ENCODE measurements at places on chromosomes 16 and 17. TPM values are rescaled to one million over a fixed set of nuclear protein-coding genes. Genes with fewer than 3 reads are reported as not detected.

DNA sequence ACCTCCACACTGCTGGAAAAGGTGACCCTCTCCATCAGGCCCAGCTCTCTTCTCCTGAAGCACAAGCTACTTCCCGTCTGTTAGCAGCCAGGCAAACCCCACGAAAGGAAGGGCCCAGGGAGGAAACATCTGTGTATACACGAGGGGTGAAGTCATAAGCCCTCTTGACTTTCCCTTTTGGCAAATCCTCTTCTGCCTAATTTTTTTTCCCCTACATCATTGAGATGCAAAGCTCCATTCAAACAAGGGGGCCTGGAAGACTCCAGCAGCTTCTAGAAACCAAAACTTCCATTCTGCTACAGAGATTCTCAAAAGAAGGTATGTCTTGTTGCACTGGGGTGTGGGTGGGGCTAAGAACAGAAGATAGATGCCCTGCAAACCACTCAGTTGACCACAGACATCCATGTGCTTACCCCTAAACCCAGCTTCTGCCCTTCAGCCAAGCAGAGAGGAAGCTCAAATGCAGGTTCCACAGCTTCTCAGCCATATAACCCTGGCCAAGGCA lies 145.6 kb upstream of the RCVRN start:
- H3K4me1 ChIP-seq: no peaks in the 10 kb centered on the region
- DNase-seq: no peak
- no peaks in the 10 kb centered on the region for H3K36me3 ChIP-seq
- H3K4me3 ChIP-seq: no peak overlapping the region

GRCh38 chr16:74071996-74072535 lies 224.5 kb upstream of the PSMD7 start:
- no peak for DNase-seq
- H3K4me3 ChIP-seq: no peak overlapping the region
- H3K36me3 ChIP-seq: no peaks in the 10 kb centered on the region
- no peak overlapping the region for H3K27ac ChIP-seq
- no peaks in the 10 kb centered on the region for H3K27me3 ChIP-seq
- no peaks in the 10 kb centered on the region for H3K4me1 ChIP-seq

DNA sequence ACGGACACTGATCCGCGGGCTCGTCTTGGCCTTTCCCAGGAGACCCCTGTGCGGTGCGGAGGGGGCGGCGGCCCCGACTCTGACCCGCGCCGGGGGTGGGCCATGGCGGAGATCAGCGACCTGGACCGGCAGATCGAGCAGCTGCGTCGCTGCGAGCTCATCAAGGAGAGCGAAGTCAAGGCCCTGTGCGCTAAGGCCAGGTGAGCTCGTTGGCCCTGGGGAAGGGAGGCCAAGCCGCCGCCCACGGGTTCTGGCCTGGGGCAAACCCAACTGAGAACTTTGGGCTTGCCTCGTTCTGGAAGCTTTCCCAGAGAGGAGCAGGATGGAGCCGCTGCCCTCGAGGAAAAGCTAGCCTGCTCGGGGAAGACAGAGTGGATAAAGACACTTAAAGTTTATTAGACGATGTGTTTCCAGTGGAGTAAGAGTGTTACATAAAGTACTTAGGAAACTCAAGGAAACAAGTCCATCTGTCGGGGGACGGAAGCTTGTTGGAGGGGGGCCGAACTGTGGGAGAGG lies 540 bp downstream of the PPP4C start:
- no peaks in the 10 kb centered on the region for H3K27me3 ChIP-seq
- H3K4me1 ChIP-seq: peaks cover 11% of the 10 kb centered on the region
- peak overlapping the region; percentile 82 for H3K27ac ChIP-seq
- H3K4me3 ChIP-seq: peak overlapping the region; percentile 90
- H3K36me3 ChIP-seq: peaks cover 5% of the 10 kb centered on the region

- no peak overlapping the region for H3K4me3 ChIP-seq
- H3K4me1 ChIP-seq: no peaks in the 10 kb centered on the region
- no peaks in the 10 kb centered on the region for H3K27me3 ChIP-seq
- no peak overlapping the region for H3K27ac ChIP-seq
- H3K36me3 ChIP-seq: no peaks in the 10 kb centered on the region
Measured at GRCh38 chr16:47043200-47043599, 69.7 kb upstream of the DNAJA2 start.

- DNase-seq: peak; percentile 85
- no peaks in the 10 kb centered on the region for H3K36me3 ChIP-seq
- no peaks in the 10 kb centered on the region for H3K27me3 ChIP-seq
- H3K4me1 ChIP-seq: no peaks in the 10 kb centered on the region
- peak overlapping the region; percentile 77 for H3K27ac ChIP-seq
Measured at GRCh38 chr17:1629504-1630310, 1.1 kb upstream of the SLC43A2 start.

- DNase-seq: no peak
- no peak overlapping the region for H3K27ac ChIP-seq
- no peaks in the 10 kb centered on the region for H3K4me1 ChIP-seq
- H3K36me3 ChIP-seq: no peaks in the 10 kb centered on the region
Measured at GRCh38 chr17:70208825-70209555, 39.7 kb downstream of the KCNJ2 start.

GRCh38 chr17:14359163-14360020 lies 58.5 kb downstream of the HS3ST3B1 start:
- peak overlapping the region; percentile 39 for H3K27ac ChIP-seq
- no peaks in the 10 kb centered on the region for H3K27me3 ChIP-seq
- no peaks in the 10 kb centered on the region for H3K36me3 ChIP-seq

DNA sequence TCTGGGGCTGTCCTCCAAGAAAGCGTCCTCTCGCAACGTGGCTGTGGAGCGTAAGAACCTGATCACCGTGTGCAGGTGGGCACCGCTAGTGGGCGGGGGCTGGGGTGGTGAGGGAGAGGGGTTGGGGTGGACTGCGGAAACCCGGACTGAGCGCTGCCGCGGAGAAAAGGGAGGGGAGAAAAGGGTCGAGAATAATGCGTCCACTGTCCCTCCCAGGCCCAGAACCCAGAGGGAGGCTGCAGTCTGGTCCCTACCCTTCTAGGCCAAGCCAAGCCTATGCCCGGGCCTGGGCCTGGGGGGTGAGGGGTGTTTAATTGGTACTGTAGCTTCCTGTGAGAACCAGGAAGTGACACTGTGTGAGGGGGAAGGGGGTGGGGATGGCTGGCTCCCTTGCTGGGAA lies 464 bp downstream of the RUNDC3A start:
- no peaks in the 10 kb centered on the region for H3K36me3 ChIP-seq
- peaks cover 7% of the 10 kb centered on the region for H3K27me3 ChIP-seq
- H3K4me1 ChIP-seq: peaks cover 12% of the 10 kb centered on the region

- no peaks in the 10 kb centered on the region for H3K27me3 ChIP-seq
- H3K4me3 ChIP-seq: no peak overlapping the region
- H3K4me1 ChIP-seq: no peaks in the 10 kb centered on the region
- H3K27ac ChIP-seq: no peak overlapping the region
- no peaks in the 10 kb centered on the region for H3K36me3 ChIP-seq
Measured at GRCh38 chr16:9706217-9706836, 475.9 kb downstream of the GRIN2A start.

DNA sequence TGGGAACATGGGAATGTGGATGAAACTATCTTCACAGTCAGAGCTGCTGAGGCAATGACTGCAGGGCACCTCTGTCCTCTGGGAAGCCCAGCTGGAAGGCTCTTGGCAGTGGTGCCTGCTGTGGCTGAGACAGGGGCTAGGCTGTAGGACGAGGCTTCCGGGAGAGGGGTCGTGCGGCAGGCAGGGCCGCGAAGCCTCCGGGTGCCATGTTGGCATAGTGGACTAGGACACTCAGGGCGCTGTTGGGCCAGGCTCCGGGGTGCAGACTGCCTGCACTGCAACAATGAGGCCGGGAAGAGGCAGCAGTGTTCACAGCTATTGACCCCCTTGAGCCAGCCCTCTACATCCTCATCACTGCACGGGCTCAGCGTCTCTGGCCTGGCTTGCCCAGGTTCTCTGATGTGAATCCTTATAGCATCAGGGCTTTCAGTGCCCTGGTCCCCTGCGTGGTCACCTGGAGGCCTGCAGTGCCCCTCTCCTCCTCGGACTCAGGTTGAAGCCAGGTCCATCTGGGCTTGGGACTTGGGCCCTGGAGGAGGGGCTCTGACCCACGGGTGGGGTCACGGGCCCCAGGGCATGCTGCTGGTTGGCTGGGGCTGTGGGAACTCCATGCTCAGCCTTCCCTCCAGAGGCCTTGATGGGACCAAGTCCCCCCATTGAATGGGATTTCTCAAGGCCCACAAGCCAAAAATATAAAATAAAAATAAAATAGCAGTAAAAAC lies 91.6 kb downstream of the TNFRSF13B start:
- no peaks in the 10 kb centered on the region for H3K4me1 ChIP-seq
- no peak overlapping the region for H3K27ac ChIP-seq
- no peaks in the 10 kb centered on the region for H3K27me3 ChIP-seq
- H3K36me3 ChIP-seq: no peaks in the 10 kb centered on the region
- peak; percentile 36 for DNase-seq
- no peak overlapping the region for H3K4me3 ChIP-seq

GRCh38 chr16:66516509-66516807 lies 33.5 kb downstream of the TK2 start:
- no peak overlapping the region for H3K4me3 ChIP-seq
- no peak for DNase-seq
- peak overlapping the region; percentile 83 for H3K27ac ChIP-seq
- H3K27me3 ChIP-seq: no peaks in the 10 kb centered on the region
- H3K4me1 ChIP-seq: peaks cover 2% of the 10 kb centered on the region
- no peaks in the 10 kb centered on the region for H3K36me3 ChIP-seq

GRCh38 chr17:69729944-69730343 lies 315.4 kb downstream of the MAP2K6 start:
- no peaks in the 10 kb centered on the region for H3K36me3 ChIP-seq
- H3K4me1 ChIP-seq: no peaks in the 10 kb centered on the region
- no peak overlapping the region for H3K27ac ChIP-seq
- no peaks in the 10 kb centered on the region for H3K27me3 ChIP-seq
- DNase-seq: no peak
- no peak overlapping the region for H3K4me3 ChIP-seq

GRCh38 chr17:80352991-80353665 lies 61.8 kb upstream of the ENDOV start:
- H3K36me3 ChIP-seq: peaks cover 29% of the 10 kb centered on the region
- no peak overlapping the region for H3K4me3 ChIP-seq
- no peaks in the 10 kb centered on the region for H3K27me3 ChIP-seq
- H3K27ac ChIP-seq: no peak overlapping the region
- H3K4me1 ChIP-seq: no peaks in the 10 kb centered on the region

DNA sequence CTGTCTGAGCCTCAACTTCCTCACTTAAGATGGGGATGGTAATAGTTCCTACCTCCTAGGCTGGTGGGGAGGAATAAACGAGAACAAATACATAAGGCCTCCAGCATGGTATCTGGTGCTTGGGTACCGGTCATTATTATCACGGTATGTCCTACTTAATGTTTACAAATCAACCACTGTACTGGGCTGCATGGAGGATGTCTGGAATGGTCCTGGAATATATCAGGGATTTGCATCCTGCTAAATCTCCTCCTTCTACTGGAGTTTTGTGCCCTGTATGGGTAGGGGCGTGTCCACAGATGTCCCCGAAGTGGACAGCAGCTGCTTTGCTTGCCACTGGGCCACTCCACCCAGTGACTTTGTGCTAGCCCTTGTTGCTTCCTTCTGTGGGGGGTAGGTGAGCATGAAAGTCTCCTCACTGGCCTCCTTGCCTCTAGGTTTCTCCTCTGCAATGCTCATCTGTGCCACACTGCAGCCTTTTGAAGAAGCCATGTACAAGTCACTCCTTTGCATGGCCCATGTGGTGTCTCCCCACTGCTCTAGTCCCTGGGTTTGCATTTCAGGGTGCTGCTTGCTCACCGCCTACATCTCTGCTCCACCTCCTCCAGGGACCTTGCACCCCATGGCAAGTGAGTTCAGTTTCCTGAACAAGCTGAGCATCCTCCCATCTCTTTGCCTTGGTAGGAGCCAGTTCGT lies 2.2 kb upstream of the CMIP start:
- no peaks in the 10 kb centered on the region for H3K36me3 ChIP-seq
- peaks cover 11% of the 10 kb centered on the region for H3K4me1 ChIP-seq
- DNase-seq: no peak
- no peak overlapping the region for H3K4me3 ChIP-seq

- H3K27me3 ChIP-seq: peaks cover 16% of the 10 kb centered on the region
- H3K4me1 ChIP-seq: no peaks in the 10 kb centered on the region
- H3K27ac ChIP-seq: no peak overlapping the region
- no peaks in the 10 kb centered on the region for H3K36me3 ChIP-seq
- no peak overlapping the region for H3K4me3 ChIP-seq
Measured at GRCh38 chr17:52410781-52411180, 252.3 kb upstream of the CA10 start.

DNA sequence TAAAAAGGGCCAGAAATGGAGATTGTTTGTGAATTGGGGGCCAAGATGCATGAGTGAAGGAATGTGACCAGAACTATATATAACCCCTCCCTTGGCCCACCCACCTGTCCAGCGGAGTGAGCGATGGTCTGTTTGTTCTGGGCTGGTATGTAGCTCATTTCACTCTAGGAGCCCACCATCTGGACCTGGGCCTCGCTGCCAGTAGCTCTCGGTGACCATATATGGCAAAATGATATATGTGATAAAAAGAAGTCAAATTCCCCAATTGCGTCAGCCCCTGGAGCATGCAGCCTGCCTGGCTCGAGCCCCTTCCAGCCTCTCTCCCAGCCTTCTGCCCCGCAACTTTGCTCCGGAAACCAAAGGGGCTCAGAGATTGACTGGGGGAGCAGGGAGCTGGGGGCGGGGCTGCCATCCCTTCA lies 47.3 kb downstream of the CCDC42 start:
- no peaks in the 10 kb centered on the region for H3K27me3 ChIP-seq
- no peaks in the 10 kb centered on the region for H3K36me3 ChIP-seq
- no peak overlapping the region for H3K27ac ChIP-seq
- H3K4me3 ChIP-seq: no peak overlapping the region

- H3K4me1 ChIP-seq: no peaks in the 10 kb centered on the region
- no peaks in the 10 kb centered on the region for H3K27me3 ChIP-seq
- H3K36me3 ChIP-seq: no peaks in the 10 kb centered on the region
- DNase-seq: no peak
Measured at GRCh38 chr16:3059723-3060242, 5.7 kb upstream of the IL32 start.

DNA sequence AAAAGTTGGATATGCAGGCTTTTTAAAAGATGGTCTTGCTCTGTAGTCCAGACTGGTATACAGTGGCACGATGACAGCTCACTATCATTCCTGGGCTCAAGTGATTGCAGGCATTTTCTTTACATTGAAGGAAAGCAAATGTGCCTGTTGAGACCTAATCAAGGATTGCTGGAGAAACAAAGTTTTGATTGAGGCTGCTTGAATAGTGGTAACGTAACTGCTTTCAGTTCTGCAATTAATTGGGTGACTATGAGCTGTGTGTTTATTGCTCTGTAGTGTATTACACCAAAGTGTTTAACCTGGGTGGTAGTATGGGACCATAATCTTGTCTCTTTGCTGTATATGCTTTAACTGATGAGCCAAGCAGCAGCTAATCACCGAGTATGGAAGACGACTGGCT lies 2.3 kb downstream of the UBB start:
- no peaks in the 10 kb centered on the region for H3K4me1 ChIP-seq
- H3K4me3 ChIP-seq: peak overlapping the region; percentile 1
- peaks cover 12% of the 10 kb centered on the region for H3K36me3 ChIP-seq
- H3K27me3 ChIP-seq: no peaks in the 10 kb centered on the region
- peak overlapping the region; percentile 100 for H3K27ac ChIP-seq

The TMEM95 gene
- not detected for total RNA-seq

The CD300E gene
- 0.56 TPM for total RNA-seq

The SDK2 gene
- 0.25 TPM for total RNA-seq

The HBZ gene
- total RNA-seq: not detected

The OR4D1 gene
- total RNA-seq: not detected

The PEX12 gene
- total RNA-seq: 4.6 TPM

The ZNF469 gene
- 0.22 TPM for total RNA-seq

The SMIM5 gene
- total RNA-seq: 0.58 TPM

The KRT27 gene
- total RNA-seq: not detected

The TGFB1I1 gene
- total RNA-seq: 1.9 TPM

The MT3 gene
- total RNA-seq: not detected

The ERI2 gene
- 14.2 TPM for total RNA-seq
